ENCODE measurements at places on chromosomes 2 and 18.

GRCh38 chr2:126413079-126413478 is 242.9 kb upstream of the GYPC start:
- DNase-seq: no peak

GRCh38 chr2:60710707-60711106 is 45.4 kb upstream of the PAPOLG start:
- DNase-seq: no peak

DNA sequence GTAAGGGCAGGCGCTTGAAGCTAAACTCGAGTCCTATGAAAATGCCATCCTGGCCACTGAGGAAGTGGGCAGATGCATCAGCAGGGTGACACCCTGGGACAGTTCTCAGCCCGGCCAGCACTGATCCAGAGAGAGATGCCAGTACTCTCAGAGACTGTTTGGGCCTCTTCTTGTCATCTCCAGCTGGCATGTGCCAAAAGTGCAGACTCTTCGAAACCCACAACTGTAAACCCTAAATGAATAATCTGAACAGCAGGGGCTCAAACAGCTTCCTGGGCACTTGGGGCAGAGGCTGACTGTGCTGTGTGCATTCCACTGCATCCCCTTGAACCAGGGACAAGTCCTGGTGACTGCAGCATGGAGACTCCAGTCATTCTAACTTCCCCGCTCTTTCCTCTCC is 204.2 kb upstream of the SMAD2 start:
- no peak for DNase-seq

- no peak for DNase-seq
These were observed 41.9 kb upstream of the AAK1 start for GRCh38 chr2:69685321-69686048.

GRCh38 chr2:105323111-105323510 is 6.4 kb downstream of the TGFBRAP1 start:
- no peak for DNase-seq

Measured in activated CD8-positive, alpha-beta memory T cell treated with anti-CD3 and anti-CD28 coated beads for 48 hours (primary cell).